ENCODE measurements at places on chromosomes 12 and 14. TPM values are rescaled to one million over a fixed set of nuclear protein-coding genes. Genes with fewer than 3 reads are reported as not detected.

GRCh38 chr14:54512393-54512792 lies 2.7 kb downstream of the CGRRF1 start:
- DNase-seq: no peak
- H3K36me3 ChIP-seq: no peaks in the 10 kb centered on the region
- H3K27me3 ChIP-seq: no peaks in the 10 kb centered on the region
- H3K27ac ChIP-seq: no peak overlapping the region
- H3K4me3 ChIP-seq: no peak overlapping the region
- H3K4me1 ChIP-seq: peaks cover 35% of the 10 kb centered on the region

GRCh38 chr12:20740972-20741371 lies 45.8 kb downstream of the SLCO1C1 start:
- no peaks in the 10 kb centered on the region for H3K36me3 ChIP-seq
- H3K27me3 ChIP-seq: no peaks in the 10 kb centered on the region
- no peaks in the 10 kb centered on the region for H3K4me1 ChIP-seq

DNA sequence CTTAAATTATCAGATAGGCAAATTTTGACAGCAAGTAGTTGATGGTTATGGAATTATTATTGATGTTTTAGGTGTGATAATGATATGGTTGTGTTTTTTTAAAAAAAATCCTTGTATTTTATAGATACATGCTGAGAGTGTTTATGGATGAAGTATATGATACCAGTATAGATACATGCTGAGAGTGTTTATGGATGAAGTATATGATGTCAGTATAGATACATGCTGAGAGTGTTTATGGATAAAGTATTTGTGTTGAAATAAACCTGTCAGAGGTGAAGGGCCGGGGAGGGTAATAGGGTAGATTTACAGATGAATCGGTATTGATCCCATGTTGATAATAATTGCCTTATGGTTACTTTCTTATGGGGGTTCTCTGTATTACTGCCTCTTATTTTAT lies 6.0 kb upstream of the RFX4 start:
- H3K36me3 ChIP-seq: no peaks in the 10 kb centered on the region
- H3K4me3 ChIP-seq: no peak overlapping the region
- H3K27me3 ChIP-seq: peaks cover 48% of the 10 kb centered on the region
- H3K4me1 ChIP-seq: peaks cover 8% of the 10 kb centered on the region
- H3K27ac ChIP-seq: no peak overlapping the region

- no peak overlapping the region for H3K4me3 ChIP-seq
- H3K27ac ChIP-seq: no peak overlapping the region
- no peaks in the 10 kb centered on the region for H3K27me3 ChIP-seq
- DNase-seq: no peak
- H3K36me3 ChIP-seq: no peaks in the 10 kb centered on the region
These were observed 465.8 kb downstream of the APAF1 start for GRCh38 chr12:99110868-99111267.

DNA sequence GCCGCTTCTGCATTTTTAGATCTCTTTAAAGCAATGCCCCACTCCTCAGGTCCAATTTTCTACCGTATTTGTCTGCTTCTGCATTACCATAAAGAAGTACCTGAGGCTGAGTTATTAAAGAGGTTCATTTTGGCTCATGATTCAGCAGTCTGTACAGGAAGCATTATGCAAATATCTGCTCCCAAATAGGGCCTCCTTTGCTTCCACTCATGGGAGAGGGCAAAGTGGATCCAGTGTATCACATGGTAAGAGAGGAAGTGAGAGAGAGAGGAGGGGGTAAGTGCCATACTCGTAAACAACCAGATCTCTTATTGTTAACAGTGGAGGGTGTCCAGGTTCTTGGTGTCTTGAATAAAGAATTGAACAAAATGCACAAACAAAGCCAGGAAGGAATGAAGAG lies 316.1 kb upstream of the SEL1L start:
- no peaks in the 10 kb centered on the region for H3K4me1 ChIP-seq
- H3K27ac ChIP-seq: no peak overlapping the region
- H3K27me3 ChIP-seq: no peaks in the 10 kb centered on the region
- H3K4me3 ChIP-seq: no peak overlapping the region
- no peaks in the 10 kb centered on the region for H3K36me3 ChIP-seq
- DNase-seq: no peak

GRCh38 chr14:97077253-97077653 lies 280.1 kb downstream of the VRK1 start:
- no peaks in the 10 kb centered on the region for H3K4me1 ChIP-seq
- H3K36me3 ChIP-seq: no peaks in the 10 kb centered on the region
- H3K27ac ChIP-seq: no peak overlapping the region
- peak; percentile 58 for DNase-seq
- H3K4me3 ChIP-seq: no peak overlapping the region

GRCh38 chr12:58917699-58918468 lies 2.4 kb downstream of the LRIG3 start:
- no peaks in the 10 kb centered on the region for H3K36me3 ChIP-seq
- DNase-seq: no peak
- H3K4me1 ChIP-seq: peaks cover 9% of the 10 kb centered on the region
- no peak overlapping the region for H3K27ac ChIP-seq
- no peaks in the 10 kb centered on the region for H3K27me3 ChIP-seq

DNA sequence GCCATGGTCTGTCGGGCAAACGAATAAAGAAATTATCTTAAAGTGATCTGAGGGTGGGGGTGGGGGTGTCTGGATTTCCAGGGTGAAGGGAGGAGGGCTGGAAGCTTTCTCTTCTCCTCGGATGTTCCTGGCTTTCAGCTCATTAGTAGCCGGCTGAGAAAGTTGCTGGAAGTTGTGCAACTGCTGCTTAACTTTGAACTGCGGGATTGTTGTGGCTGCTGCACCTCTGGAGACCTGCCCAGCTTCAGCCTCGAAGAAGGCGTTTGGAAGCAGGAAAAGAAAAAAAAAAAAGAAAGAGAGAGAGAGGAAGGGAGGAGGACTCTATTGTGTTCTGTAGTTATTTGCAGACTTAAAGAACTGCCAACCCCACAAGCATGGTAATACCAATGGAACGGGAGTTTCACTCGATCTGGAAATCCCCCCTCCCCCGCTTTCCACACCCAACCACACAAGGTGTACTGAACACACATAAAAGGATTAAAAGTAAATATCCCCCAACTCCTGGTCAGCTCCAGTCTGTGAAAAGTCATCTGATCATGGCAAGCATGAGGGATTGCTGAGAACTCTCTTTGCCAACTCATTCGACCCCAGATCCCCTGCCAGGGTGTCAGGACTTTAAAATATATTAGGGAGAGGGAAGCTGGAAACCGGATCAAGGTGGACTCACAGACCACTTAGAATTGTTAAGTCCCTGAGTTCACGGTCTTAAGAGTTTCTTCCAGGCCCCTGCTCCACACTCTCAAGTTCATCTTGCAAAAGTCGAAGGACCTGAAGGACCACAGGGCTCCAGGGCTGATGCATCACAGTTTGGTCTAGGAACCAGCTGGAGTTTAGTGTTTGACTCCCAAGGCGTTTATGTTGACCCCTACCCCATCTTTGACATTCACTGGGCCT lies at the start of gene RASSF9:
Gene RASSF9 (minus strand): TSS at position 213 of the 894 bp plus-strand sequence. CDS start 208 bp downstream, at position 5.
- H3K27ac ChIP-seq: peak within 1 kb of the TSS; percentile 57
- H3K36me3 ChIP-seq: no peaks in the 10 kb centered on the region
- peak within 1 kb of the TSS; percentile 13 for H3K4me3 ChIP-seq
- H3K27me3 ChIP-seq: no peaks in the 10 kb centered on the region

Gene PELI2
- total RNA-seq: 2.0 TPM

Gene GPR65
- total RNA-seq: 4.3 TPM

Gene GPR68
- 0.38 TPM for total RNA-seq

Gene CAPS2
- 10.3 TPM for total RNA-seq

Gene CCDC198
- total RNA-seq: not detected

Gene GYS2
- not detected for total RNA-seq

Gene JAG2
- 0.83 TPM for total RNA-seq
